ENCODE measurements at places on chromosomes 4 and X.

DNA sequence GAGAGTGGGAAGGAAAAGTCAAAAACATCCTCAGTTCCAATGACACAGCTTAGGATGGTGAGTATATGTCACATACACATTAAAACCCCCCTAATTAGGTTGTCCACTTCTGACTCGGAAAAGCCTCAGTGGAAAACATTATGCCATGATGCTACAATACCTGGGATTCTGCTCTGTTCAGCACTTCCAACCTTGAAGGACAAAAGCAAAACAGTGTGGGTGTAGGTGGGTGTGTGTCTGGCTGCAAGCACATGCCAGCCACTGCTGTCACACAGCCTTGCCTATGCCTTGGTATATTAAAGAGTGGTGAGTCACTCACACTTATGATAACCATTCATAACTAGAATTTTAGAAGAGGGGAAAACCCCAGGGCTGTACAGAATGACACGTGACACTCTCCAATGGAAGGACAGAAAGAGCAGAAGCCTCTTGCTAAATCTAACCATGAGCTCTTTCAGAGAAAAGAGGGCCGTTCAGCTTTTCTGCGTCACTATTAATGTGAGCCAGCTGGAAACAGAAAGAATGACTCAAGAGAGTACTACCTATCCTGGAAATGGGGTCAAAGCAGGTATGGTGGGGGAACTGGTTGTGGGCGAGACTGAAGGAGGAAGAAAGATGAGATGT, 159.6 kb downstream of the TET2 start:
- DNase-seq, result no peak

GRCh38 chrX:31993637-31994036, 921.8 kb upstream of the FTHL17 start:
- DNase-seq, result no peak

- DNase-seq, result no peak
Measured at GRCh38 chr4:121696170-121696580, 605 bp downstream of the ANXA5 start.

DNA sequence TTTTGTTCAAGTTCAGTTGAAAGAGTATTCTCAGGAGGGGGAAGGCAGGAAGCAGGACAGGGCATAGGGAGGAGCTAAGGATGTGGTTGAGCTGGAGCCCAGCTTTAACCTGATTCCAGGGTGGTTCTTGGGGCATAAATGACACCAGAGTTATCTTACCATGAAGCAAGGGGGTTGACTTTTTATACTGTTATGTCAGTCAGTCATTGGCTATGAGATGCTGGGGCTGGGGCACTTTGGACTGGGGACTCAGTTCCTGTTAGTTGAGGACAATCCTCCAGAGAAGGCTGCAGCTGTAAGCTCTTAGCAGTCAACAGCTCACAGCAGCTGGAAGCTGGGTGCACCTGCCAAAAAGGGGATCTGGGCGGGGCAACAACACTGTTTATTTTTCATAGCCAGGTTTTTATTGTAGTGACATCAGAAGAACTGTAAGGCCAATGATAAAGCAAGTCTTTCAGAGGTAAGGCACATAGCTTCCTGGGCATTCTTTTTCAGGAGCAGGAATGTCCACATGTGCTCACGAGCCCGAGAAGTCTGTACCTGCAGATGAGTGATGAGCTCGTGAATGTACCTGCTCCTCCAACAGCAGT, 78.5 kb downstream of the MID1IP1 start:
- DNase-seq, result no peak

- no peak for DNase-seq
Measured at GRCh38 chr4:94497690-94498089, 45.9 kb downstream of the PDLIM5 start.

GRCh38 chrX:19370061-19370460, 26.3 kb downstream of the PDHA1 start:
- DNase-seq, result no peak

DNA sequence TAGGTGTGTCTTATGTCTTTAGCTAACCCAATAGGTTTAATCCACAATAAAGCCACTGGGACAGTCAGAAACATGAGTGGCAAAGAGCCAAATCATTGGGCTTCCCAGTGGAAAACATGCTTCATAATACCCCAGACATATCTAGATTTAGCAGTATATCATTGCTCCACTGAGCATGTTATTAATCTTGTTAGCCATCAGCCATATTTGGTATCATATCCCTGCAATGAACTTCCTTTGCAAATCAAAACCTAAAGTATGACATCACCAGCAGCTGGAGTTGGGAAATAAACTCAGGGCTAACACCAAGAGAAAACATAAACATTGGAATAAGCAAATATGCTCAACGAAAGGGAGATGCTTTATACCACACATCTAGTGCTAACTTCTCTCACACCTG, 280.8 kb upstream of the NOCT start:
- peak; percentile 38 for DNase-seq

DNA sequence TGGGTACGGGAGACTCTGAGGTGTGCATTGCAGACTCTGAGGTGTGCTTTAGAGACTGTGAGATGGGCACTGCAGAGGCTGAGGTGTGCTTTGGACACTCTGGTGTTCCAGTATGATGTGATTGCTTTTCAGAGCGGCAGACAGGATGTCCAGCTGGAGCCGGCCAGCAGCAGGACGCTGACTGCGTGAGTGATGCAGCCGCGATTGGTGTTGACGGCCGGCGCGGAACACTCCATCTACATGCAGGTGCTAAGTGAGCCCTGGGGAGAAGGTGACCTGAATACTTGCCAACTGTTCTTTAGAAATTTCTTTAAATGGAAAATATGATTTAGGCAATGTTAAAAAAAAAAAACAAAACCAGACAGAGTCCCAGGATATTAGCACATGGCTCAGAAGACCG, 103.1 kb upstream of the PPP2R3B start:
- no peak for DNase-seq

DNA sequence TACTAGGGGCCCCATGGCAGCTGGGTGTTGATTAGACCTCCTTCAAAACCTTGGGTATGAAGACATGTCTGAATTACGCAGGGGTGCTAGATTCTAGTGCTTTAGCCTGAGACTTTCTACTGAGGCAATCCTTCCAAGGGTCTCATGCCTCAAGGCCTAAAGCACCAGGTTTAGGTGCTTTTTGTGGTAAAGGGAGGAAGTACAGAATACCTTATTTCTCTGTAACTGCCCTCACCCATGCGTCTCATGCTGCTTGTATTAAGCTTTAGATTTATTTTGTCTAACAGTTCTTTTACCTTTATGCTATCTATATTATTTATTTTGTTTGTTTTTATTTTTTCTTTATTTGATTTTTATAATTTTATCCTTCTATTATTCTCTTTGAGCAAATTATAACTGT, 190.2 kb upstream of the GK2 start:
- DNase-seq, result no peak

- DNase-seq, result no peak
Measured at GRCh38 chr4:17584521-17585213, 7.7 kb downstream of the LAP3 start.

DNA sequence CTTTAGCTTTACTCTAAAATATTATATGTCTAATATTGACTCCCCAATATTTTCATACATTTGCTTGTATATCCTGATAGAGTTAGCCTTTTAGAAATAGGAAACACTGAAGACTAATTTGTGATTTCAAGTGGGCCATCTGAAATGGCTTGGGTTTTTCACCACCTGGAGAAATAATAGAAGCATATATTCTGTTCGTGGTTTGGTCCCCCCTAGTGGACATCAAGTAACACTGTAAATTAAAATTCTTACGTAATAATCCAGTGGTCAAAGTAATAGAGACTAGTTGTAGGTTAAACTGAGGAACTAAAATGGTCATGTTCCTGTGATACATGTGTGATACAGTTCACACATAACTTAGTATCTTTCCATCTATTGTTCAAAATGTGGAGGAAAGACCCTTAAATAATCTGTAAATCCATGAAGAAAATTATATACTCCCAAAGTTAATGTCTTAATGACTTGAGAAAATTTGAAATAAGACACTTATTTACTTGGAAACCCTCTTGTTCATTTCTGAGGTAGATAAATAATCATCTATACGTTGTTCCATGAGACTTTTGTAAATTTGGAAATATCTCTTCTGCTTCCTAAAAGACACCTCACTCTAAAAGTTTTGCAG, 79.8 kb upstream of the SMARCAD1 start:
- DNase-seq, result peak; percentile 14

GRCh38 chr4:6109842-6110560, 90.3 kb downstream of the JAKMIP1 start:
- no peak for DNase-seq

- no peak for DNase-seq
Measured at GRCh38 chrX:12139934-12140611, 1.8 kb downstream of the FRMPD4 start.

- DNase-seq, result no peak
Measured at GRCh38 chr4:70914000-70914399, 11.8 kb downstream of the MOB1B start.

DNA sequence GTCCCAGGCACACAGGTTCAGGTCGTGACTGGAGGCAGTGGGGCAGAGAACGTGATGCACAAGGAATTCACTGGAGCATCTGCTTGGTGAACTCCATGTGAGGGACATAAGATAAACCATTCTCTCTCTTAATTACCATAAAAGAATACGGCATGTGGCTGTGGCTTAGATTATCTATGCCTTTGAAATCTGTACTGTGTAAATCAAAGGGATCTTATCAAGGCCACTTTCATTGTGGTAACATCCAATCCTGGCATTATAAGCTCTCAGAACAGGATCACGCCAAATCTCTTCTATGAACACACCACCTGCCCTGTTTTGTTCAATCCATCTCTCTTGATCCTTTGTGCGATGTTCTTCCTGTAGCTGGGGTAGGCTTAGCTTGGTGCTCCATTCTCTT, 192.3 kb downstream of the SPATA18 start:
- no peak for DNase-seq

DNA sequence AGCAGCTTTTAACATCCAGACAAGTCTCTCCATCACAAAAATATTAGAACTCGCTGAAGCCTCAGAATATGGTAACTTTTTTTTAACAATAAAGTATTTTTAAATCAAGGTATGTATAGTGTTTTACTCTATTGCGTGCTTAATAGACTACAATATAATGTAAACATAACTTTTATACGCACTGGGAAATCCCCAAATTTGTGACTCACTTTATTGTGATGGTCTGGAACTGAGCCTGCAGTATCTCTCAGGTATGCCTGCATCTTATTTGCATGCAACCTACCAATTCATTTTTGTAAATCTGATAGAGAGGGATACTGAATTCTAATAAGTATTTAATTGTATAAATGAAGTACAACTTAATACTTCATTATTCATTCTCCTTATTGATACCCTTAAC, 823.5 kb downstream of the ADGRL3 start:
- no peak for DNase-seq

DNA sequence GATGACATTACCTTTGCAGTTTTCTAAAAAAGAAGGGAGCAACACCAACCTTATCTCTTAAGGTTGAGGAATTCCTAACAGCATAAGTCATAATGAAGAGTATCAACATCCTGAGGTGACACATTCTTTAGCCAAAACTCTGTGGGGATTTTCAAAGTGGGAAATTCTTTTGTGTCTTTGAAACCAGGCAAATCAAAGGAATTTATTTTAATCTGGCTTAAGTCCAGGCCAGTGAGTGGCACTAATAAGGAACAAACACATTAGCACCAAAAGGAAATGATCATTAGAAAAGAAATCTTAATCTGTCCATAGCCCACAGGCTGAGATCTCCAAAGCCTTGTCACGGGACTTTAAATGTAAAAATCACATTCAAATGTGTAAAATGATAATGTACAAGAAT, 110.1 kb downstream of the LARP7 start:
- no peak for DNase-seq

- DNase-seq, result peak; percentile 7
Measured at GRCh38 chrX:15336023-15336413, 695 bp upstream of the PIGA start.

- no peak for DNase-seq
Measured at GRCh38 chr4:165378745-165379677, at the start of gene CPE. Gene CPE (plus strand): TSS chr4:165379008. CDS start chr4:165379222, 214 bp downstream.

DNA sequence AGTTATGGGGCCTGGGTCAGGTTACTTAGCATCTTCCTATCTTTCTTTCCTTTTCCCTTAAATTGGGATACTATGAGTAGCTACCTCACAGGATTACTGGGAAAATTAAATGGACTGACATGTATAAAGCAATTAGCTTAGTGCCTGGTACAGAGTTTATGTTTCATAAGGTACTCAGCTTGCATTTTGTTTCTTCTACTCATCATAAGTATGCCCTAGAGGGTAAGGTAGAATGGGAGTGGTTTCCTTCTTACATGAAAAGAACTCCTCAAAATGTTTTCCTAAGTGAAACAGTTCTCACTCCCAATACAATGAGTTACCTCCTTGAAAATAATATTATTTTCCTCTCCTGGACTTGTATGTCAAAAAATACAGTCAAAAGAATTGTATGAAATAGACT, 75.7 kb downstream of the NPFFR2 start:
- no peak for DNase-seq

GRCh38 chrX:53049127-53049517, 533 bp downstream of the GPR173 start:
- no peak for DNase-seq

DNA sequence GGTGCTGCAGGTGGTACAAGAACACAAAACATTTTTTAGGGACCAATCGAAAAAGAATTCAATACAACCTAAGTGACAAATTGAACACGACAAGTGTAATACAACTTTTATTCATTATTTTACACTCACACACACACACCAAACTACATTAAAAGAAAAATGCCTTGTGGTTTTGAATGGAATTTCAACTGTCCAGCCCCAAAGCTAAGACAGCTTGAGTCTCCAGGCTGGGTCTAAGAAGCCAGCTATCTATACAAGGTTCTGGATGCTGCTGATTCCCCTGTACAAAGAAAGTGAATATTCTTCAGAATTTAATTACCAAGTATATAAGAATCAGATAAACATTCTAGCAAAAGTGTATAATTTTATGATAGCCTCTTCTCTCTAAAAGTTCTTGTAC, 118.2 kb downstream of the PPP3CA start:
- DNase-seq, result no peak

GRCh38 chrX:23103546-23103945, 103.8 kb downstream of the DDX53 start:
- no peak for DNase-seq

DNA sequence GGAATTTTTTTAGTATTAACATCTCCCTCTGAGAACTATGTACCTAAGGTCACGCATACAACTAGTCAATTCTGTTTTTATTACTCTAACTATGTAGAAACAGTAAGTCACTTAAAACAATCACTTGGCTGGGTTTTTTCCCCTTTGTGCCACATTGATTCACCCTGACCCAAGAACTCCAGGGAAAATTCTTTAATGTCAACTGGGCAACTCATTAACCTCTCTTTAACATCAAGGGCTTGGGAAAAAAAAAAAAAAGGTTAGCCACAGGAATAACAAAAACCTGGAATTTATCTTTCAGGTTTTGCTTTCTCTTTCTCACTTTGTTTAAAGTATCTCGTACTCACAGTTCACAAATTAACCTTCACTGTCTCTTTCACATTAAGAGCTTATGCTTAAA, 8.1 kb downstream of the RPL9 start:
- no peak for DNase-seq

DNA sequence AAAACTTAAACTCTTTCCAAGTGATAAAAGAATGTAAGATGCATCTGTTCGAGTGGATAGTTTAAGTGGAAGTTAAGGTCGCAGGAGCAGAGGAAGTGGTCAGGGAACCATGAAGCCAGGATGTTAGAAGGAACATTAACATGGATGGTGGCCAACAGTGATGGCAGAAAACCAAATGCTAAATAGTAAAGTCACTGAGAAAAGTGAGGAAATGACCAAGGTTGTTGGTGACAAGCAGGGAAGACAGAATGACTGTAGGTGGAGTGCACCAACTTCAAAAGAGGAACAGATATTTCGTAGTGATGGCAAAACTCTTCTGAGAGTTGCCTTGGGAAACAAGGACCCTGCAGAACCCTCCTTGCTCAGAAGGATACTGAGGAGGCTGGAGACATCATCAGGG, 226.2 kb downstream of the PALLD start:
- DNase-seq, result peak; percentile 63

- no peak for DNase-seq
Measured at GRCh38 chr4:68451246-68452211, 4.3 kb downstream of the TMPRSS11E start.
